ENCODE measurements at places on chromosomes 5 and 9. TPM values are rescaled to one million over a fixed set of nuclear protein-coding genes. Genes with fewer than 3 reads are reported as not detected.

DNA sequence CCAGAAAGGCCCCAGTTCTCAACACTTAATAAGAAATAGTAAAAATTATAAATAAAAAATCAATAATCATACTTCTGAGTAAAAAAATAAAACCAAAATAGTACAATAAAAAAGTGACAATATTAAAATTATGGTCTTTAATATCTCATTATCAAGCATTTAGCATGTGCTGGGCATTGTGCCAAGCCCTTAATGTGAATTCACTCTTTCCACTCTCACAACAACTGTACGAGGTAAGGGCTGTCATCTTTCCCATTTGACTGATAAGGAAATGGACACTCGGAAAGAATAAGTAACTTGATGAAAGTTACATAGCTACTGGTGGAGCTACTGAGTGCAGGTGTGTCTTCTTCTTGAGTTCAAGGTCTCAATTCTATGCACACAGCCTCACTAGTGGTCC, 43.6 kb downstream of the SEC61B start:
- DNase-seq = no peak

Gene FOXI1
- total RNA-seq = not detected

- DNase-seq = no peak
These were observed 896 bp downstream of the RIGI start for GRCh38 chr9:32524892-32525708.

DNA sequence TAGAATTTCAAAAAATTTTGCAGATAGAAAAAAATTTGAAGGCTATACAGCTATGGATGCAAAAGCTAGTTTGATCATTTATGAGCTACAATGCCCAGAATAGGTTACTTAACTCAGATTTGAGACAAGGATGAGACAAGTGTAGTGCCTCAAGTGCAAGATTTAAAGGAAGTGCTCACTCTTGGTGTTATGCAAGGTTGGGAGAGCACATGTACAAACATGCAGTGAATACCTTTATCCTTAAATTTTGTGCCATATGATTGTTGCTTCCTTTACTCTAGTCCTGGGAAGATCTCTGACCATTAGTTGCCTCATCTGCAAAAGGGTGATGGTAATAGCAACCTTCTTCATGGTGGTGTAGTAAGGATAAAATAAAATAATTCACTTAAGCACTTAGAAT, 31.7 kb upstream of the PPP2R2B start:
- DNase-seq = no peak

DNA sequence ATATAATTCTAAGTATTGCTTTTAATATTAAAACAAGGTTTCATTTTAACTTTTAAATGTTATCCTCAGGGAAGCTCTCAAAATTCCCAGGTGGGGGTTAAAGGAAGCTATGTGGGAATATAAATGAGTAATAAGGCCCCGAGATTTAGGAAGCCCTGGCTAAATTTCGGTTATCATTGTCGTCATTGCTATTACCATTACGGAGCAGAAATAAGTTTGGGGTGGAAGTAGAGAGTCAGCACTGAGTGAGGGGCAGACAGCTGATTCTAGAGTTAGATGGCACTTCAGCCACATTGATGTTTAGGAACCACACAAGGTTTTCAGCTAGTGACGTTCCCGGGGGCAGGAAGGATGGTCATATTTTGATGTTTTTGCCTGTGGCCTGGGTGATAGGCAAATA, 74.9 kb downstream of the NREP start:
- DNase-seq = no peak

GRCh38 chr5:1755321-1755949, 44.2 kb downstream of the MRPL36 start:
- DNase-seq = no peak

DNA sequence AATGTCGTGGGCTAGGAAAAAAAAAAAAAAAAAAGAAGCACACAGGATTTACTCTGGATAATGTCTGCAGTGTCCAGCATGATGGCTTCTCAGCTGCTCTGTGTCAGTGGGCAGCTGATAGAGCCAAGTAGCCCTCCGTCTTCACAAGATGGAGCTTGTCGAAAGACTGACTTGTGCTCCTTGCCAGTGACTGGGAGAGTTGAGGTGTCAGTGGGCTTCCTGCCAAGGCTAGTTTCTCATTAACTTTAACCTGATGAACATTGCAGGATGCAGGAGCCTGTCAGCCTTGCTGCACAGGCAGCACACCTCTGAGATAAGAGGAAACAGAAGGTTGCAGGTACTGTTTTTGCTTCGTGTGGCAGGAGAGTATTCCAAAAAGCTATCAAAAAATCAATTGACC, 171.4 kb upstream of the SGCD start:
- DNase-seq = no peak

GRCh38 chr5:78269088-78269703, 25.3 kb downstream of the AP3B1 start:
- DNase-seq = no peak

- DNase-seq = no peak
These were observed 98.0 kb upstream of the VLDLR start for GRCh38 chr9:2523591-2523990.

Gene LSM11
- total RNA-seq = 2.2 TPM

GRCh38 chr9:37836386-37836785, 35.8 kb downstream of the DCAF10 start:
- no peak for DNase-seq

Gene SPTAN1
- 317 TPM for total RNA-seq

- peak; percentile 73 for DNase-seq
These were observed 1.1 kb upstream of the ZSWIM6 start for GRCh38 chr5:61330845-61331406.

Gene OLFML2A
- 0.57 TPM for total RNA-seq

- no peak for DNase-seq
These were observed 155.0 kb downstream of the PRELID2 start for GRCh38 chr5:145680169-145680568.

Gene CCDC152
- 5.5 TPM for total RNA-seq

DNA sequence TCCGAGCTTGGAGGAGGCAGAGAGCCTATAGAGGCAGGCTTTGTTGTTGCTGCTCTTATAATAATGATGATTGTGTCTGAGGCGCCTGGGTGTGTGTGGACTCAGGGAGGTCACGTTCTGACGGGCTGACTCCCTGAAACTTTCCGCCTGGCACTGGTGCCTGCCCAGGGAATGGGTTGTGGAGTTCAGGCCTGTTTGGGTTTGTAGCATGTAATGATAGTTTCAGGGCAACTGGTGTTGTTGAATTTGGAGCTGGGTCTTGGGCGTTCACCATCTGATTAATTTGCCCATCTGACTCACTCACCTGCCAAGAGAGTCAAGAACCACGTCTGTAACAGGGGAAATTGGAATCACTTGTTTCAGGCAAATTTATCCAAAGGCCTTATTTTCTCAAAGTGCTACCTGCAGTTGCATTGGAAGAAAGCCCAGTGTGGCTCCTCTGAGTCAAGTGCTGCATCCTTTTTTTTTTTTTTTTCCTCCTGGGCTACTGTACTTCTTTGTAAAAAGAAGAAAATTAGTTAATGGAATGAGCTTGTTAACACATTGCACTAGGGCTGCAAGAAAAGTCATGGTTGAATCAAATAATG, 386.5 kb downstream of the GADD45G start:
- DNase-seq = no peak

DNA sequence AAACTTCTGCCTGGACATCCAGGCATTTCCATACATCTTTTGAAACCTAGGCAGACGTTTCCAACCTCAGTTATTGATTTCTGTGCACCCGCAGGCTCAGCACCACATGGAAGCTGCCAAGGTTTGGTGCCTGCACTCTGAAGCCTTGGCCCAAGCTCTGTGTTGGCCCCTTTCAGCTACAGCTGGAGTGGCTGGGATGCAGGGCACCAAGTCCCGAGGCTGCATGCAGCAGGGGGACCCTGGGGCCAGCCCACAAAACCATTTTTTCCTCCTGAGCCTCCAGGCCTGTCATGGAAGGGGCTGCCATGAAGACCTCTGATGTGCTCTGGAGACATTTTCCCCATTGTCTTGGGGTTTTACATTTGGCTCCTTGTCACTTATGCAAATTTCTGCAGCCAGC, 49.9 kb downstream of the NFX1 start:
- no peak for DNase-seq

Gene IL4
- total RNA-seq = not detected

Gene MORN5
- total RNA-seq = not detected

DNA sequence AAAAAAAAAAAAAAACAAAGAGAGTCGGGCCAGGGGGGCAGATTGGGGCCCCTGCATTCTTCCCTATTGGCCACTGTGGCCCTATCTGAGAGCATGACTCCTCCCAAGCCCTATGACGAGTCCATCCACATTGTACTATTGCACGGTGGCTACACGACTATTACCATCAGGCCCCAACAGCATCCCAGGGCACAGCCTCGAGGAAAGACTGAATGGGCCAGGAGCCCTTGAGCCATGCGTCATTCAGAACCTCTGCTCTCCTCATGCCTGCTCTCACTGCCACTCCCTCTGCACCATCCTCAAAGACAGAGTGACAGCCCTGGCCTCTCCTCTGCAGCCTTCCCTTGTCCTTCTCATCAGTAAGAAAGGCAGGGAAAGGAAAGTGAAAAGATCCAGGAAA, 20.2 kb upstream of the ORM1 start:
- no peak for DNase-seq

All from HFFc6 (cell line).